ENCODE measurements at places on chromosomes 1 and 21.
A peak's percentile ranks its signal among the peaks of the same experiment; 100 is the strongest.

DNA sequence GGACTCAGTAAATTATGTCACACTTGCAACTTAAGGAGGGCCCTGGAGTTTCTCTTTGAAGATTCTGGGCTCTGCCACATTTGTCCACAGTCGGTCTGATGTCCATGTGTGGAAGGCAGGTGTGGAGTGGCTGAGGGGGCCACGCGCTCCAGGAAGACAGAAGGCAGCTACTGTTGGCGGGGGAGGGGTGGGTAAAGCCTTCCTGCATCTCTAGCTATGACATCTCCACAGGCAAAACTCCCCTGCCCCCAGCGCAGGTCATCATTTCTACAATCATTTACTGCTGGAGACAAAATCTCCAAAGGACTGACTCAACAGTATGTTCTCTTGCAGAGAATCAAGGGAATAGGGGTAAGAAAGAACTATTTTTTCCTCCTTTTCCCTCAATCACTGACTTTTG lies 11.4 kb upstream of the TSPEAR start:
- DNase-seq: no peak

DNA sequence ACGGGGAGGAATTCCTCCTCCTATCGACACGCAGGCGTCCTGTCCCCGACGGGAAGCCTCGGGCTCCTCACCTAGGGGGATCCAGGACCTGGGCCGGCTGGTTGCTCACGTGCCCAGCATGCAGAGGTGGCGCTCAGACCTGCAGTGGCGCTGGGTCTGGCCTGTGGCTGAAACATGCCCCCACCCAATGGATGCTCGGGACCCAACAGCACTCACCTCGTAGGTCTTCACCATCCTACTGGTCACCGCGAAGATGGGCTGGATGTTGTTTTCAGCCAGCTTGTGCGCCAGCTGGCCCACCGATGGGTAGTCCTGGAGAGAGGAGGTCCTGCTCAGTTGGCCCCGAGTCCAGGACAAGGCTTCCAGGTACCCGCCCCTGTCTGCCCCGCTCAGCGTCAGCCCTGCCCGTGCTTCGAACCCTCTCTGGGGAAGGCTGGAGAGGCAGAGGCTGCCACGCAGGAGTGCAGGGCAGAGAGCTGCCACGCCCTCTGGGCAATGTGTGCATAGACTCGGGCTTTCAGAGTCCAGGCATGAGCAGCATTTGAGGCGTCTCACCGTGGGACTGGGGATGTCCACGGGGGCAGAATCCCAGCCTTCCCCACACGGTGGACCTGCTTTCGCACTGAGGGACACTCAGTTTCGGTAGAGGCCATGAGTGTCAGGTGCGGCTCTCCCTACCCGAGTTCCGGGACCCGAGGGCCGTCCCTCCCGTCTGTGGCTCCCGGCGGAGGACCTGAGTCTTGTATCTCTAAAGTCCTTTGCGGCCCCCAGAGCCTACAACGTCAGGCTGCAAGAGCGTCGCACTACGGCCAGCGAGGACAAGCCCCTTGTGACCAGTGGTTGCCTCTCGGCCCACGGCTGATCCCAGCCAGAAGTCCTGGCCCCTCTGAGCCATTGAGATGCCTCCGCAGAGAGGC lies 21.6 kb downstream of the ITGB2 start:
- DNase-seq: no peak

- DNase-seq: no peak
Measured at GRCh38 chr1:208737161-208737560, 493.0 kb upstream of the PLXNA2 start.

DNA sequence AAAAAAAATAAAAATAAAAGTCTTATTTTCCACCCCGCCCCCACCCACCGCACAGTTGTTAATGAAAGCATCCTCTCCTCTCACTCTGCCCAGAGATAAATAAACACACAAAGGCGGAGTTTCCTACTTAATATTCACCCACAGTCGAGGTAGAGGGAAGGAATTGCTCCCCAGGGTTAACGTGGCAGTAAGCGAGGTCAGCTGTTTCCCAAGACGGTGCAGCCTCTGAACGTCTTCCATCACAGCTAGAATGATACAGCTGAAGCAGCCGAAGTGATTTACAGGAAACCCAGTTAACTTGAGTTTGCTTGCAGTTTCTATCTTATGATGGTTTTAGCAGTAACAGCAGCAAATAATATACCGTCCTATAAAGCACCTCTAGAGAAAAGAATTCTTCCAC lies 283.9 kb downstream of the PBX1 start:
- no peak for DNase-seq

DNA sequence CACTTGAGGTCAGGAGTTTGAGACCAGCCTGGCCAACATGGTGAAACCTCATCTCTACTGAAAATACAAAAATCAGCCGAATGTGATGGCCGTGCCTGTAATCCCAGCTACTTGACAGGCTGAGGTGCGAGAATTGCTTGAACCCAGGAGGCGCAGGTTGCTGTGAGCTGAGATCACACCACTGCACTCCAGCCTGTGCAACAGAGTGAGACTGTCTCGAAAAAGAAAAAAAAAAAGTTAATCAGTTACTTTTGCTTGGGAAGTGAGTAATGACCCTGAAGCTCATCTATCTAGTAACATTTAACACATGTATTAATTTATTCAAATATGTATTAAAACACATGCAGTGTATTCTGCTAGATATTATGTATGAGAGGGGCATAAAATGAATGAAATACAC lies 49.4 kb downstream of the ZNF326 start:
- no peak for DNase-seq

DNA sequence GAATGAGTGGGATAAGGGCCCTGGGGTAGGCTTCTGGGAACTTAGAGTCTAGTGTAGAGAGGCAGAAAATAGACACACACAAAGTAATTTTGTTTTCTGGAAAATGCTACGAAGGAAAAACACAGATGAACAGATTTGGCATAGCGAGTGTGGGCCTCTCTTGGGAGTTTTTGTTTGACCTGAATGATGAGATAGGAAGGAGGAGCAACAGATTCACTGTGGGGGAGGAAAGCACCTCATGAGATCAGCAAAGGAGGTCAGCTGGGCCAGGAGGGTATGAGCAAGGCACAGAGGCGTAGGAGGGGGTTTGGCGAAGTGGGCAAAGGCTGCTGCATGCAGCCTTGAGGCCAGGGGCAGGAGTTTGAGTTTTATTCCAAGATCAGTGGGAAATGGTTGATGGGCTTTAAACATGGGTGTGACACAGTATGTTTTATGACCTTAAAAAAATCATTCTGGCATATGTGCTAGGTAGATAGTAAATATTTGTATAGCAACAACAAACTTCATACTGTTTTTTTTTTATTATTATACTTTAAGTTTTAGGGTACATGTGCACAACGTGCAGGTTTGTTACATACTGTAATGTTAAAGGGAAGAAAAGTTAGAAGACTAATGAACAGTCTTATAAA lies 57.9 kb downstream of the FGGY start:
- no peak for DNase-seq

DNA sequence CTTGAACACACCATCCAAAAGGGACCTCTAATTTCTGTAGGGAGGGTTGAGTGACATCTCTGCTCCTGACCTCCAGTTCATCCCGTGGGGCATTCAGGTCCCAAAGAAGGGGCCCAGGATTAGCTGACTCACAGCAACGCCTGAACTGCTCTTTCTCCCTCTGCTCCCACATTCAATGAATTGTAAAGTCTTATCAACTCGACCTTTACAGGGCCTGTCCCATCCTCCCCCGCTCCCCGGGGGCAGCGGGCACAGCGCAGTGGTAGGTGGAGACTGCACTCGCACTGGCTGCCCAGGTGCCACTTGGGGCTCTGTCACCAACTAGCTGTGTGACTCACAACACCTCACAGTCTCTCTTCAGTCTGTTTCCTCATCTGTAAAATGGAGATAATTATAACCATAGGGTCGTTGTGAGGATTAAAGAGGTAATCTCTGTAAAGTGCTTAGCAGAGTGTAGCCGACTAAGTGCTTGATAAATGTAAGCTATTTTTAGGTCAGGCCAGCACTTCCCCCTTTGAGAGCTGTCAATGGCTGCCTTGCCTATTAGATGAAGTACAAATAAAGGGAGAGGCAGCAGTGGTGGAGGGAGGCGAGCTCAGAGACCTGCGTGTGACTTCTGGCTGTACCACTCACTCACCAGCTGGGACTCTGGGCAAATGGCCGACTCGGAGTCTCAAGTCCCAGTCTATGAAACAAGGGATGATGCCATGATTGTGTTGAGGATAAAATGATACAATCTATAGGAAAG lies 637 bp upstream of the MYBPHL start:
- DNase-seq: peak; percentile 11

DNA sequence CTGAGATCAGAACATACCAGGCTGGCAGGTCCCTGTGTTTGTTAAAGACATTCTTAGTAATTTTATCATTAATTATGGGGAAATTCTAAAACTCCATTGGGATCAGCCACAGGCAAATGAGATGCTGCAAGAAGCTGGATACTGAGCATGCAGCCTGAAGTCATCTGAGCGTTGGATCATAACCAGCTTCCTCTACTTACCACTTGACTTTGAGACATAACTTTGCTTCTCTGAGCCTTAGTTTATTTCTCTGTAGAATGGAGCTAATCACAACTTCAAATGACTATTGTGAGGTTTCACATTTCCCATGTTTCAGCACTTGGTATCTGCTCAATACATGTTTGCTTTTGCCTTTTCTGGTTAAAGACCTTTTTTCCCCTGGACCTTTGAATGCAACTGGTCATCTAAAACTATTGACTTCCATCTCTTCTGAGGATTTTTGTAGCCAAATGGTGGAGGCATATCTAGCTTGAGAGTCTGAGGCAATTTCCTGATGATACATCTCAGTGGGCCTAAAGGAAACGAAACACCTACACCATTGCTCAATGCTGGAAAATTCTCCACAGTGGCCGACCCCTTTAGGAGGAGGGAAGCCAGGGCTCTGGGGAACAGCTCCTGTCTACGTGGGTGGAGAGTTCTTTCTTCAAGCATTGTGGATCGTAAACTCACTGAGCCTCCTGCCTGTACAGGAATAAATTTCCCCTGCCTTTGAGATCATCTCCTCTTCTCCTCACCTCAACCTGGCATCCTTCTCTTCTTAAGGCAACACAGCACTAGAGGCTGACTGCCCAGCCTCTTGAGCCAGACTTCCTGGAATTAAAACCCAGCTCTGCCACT lies 109.1 kb upstream of the HOOK1 start:
- no peak for DNase-seq

- no peak for DNase-seq
Measured at GRCh38 chr21:39434950-39435349, 10.6 kb downstream of the LCA5L start.

- no peak for DNase-seq
Measured at GRCh38 chr1:94105957-94106529, 14.9 kb downstream of the ABCA4 start.

DNA sequence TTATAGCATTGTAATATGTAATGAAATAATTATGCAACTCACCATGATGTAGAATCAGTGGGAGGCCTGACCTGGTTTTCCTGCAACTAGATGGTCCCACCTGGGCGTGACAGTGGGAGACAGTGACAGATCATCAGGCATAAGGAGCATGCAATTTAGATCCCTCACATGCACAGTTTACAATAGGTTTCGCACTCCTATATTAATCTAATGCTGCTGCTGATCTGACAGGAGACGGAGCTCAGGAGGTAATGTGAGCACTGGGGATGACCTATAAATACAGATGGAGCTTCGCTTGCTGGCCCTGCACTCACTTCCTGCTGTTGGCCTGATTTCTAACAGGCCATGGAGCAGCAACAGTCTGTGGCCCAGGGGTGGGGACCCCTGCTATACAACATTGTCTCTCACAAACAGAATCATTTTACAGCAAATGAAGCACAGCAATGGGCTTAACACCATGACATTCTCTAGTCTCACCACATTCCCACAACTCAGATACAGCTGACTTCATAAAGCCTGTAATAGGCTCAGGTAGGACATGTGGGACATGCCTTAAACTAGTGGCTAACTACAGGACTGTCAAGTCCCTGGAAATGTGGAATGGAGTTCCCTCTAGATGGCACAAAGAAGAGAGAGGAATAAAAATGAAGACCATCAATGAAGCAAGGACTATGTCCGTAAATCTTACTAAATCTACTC lies 40.7 kb upstream of the SLC5A9 start:
- DNase-seq: no peak

DNA sequence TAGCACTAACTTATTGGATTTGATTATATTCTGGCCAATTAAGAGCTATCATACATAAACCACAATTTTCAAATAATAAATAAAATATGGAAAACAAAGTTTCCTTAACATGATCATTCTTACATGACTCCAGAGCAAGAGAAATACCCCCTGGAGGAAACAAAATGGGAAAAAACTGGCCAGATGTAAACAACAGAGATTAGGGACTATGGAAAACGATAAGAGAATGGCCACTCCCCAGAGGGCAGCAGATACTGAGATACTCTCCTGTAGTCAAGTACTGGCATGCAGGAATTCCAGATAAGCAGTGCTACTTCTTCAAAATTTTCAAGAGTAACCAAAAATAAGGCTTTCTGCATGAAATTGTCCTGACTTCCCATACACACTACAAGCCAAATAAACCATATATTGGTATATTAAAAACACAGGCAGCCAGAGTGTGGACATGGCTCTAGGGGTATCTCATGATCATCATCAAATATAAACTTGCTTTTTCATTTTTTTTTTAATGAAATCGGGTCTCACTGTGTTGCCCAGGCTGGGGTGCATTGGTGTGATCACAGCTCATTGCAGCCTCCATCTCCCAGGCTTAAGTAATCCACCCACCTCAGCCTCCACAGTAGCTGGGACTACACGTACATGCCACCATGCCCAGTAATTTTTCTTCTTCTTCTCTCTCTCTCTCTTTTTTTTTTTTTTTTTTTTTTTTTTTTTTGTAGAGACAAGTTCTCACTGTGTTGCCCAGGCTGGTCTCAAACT lies 118.5 kb downstream of the EIF4G3 start:
- DNase-seq: no peak

DNA sequence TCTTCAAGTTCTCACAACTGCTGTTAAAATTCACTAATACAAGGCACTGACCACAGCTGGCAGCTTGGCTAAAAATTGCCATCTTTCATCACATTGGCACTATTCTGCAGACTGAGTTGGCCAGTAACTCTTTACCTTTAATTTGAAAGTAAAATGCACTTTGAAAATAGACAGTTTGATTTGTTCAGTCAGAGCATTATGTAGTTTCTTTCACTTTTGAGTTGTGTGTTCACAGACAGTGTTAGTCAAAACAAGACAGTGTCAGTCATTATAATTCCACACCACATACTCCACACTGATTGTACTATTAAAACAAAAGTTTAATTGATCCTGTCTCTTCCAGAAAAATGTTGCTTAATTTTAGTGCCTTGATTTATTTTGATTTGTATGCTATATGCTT lies 160.7 kb downstream of the SDCCAG8 start:
- DNase-seq: no peak

DNA sequence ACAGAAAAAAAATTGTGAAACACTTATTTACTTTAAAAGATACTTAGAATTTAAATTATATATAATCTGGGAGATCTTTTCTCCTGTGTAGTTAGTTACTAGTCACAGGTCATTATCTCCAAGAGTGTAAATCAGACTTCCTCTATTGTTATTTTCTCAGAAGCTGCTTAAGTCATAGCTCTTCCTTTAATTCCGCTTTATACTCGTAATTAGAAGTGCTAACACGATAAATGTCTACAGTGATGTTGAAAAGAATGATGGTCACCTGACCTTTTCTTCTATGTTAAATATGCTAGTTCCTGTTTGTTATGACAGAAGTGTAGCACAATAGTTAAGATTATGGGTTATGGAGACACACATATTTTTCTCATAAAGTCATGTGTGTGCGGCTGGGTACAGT lies 123.6 kb downstream of the TGFB2 start:
- no peak for DNase-seq

GRCh38 chr1:99348397-99349132 lies 84.3 kb downstream of the PLPPR4 start:
- no peak for DNase-seq

- DNase-seq: no peak
Measured at GRCh38 chr1:232675260-232675659, 45.3 kb upstream of the SIPA1L2 start.
